ENCODE measurements at places on chromosomes 11 and 22.

- no peak for DNase-seq
These were observed 475 bp upstream of the AIP start for GRCh38 chr11:67482275-67482826.

- DNase-seq, result no peak
These were observed 5.8 kb upstream of the SLC43A3 start for GRCh38 chr11:57432714-57433163.

GRCh38 chr11:76772100-76772782 lies 10.9 kb upstream of the TSKU start:
- DNase-seq, result no peak

DNA sequence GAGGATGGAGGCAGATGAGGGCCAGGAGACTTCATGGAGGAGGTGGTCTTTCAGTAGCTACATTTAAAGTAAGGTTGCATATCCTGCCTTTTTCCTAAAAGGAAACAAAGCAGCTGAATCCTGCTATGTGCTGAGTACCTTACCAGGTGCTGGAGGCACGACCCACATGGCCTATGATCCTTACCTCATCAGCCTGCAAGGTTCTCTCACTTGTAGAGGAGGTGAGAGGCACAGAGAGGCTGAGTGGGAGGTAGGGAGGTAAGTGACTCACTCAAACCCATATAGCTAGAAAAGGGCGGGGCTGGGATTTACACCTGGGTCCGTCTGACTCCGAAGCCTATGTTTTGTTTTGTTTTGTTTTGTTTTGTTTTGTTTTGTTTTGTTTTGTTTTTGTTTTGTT lies 75.8 kb downstream of the BUD13 start:
- no peak for DNase-seq

DNA sequence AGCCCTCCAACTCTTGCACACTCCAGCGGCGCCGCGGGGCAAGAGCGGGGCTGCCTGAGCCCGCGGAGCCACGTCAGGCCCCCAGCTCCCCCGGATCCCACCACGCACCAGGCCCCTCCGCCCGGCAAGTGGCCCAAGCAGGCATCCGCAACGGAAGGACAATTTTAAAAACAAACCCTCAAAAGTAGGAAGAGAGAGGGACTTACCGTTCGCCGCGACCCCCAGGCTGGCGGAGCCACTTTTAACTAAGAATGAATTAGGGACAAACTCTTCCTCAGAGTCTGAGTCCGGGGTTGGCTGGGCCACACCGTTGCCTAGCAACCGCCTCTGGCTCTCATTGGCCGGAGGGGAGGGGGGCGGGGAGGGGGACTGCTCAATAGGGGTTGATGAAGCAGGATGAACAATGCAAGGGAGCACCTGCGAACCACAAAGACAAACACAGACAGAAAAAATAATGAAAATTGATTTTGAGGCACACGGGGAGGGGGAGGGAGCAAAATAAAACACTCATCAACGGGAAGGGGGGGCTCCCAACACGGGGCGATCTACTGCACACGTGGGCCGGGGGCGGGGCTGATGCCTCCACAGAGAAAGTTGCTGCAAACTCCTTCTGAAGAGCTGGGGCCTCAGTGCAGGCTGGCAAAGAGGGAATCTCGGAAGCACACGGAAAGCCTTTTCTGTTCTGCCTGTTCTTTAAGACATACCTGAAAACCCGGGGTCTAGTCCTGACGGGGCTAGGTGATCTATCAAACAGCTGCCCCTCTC lies 387.5 kb upstream of the NARS2 start:
- DNase-seq, result no peak

DNA sequence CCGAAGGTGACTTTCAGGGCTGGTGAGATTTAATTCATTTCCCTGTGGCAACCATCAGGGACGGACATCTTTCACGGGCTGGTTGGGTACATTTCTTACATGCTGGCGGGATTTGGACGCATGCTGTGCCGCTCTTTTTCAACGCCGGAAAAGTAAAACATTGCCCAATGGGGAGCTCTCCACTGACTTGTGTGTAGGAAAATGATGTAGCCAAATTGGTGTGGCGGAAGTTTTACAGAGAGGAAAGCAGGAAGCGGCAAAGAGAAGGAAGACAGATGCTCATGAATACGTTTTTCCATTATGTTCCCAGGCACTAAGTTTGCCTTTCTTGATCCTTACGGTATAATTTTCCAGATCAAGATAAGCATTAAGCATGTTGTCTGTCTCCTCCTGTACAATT lies 375.8 kb downstream of the NTM start:
- DNase-seq, result no peak

GRCh38 chr11:69449320-69450063 lies 32.0 kb upstream of the LINC01488 start:
- no peak for DNase-seq

DNA sequence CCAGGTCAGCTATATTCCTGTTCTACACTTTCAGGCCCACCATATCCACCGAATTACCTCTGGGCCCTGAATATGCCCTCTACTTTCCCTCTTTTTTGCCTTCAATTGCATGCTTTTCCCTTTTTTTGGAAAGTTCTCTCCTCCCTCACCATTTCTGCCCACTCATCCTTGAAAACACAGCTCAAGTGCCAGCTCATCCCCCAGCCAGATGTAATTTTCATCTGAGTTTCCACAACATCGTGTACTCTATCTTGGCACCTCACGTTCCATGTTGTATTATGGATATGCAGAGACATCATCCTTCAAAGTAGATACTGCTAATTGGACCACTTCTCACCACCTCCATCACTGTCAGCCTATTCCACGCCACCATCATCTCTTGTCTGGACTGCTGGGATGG lies 129.8 kb upstream of the HSD17B12 start:
- no peak for DNase-seq

DNA sequence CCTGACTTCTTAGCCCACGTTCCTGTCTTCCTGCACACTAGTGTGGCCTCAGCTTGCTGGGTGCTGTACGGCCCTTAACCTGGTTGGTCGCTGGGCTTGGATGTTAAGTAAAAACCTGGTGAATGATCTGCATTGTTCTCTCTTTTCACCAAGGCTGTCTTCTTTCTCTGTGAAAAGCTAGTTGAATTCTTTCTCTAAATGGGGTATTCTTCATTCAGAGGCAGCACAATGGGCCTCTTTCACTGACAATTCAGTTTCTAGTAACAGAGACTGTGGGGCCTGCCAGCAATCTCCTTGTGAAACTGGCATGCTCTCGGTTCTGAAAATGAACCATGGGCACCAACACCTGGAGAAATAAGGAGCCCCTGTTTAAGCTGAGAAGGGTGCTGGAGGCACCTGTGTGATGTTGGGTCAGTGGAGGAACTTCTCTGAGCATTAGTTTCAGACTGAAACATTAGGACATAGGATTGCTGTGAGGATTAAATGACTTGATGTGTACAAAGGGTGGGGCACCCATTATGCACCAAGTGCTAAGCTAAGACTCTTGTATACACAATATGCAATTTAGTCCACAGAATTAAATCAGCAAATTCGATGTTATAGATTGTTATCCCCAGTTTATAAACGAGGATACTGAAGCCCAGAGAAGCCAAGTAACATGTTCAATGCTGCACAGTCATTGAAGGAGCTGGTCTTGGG lies 33.1 kb upstream of the ELF5 start:
- DNase-seq, result no peak

DNA sequence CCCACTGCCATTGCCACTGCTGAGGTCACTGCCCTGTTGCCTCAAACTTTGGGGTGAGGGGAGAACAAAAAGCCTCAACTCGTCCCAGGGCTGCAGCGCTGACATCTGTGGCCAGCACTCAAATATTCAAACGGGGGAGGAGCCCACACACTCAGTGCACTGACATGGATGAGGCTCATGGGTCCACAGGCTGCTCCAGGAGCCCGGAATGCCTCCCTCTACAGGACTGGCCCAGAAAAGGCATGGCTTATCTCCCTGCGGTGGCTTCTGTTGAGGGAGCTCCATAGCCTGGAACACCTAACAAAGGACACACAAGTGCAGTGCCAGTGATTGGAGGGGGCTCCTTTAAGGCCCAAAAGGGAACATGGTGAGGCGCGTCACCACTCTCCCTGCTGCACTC lies 341.1 kb upstream of the LUZP2 start:
- DNase-seq, result no peak

- no peak for DNase-seq
These were observed 18.8 kb downstream of the P2RY2 start for GRCh38 chr11:73236854-73237253.

DNA sequence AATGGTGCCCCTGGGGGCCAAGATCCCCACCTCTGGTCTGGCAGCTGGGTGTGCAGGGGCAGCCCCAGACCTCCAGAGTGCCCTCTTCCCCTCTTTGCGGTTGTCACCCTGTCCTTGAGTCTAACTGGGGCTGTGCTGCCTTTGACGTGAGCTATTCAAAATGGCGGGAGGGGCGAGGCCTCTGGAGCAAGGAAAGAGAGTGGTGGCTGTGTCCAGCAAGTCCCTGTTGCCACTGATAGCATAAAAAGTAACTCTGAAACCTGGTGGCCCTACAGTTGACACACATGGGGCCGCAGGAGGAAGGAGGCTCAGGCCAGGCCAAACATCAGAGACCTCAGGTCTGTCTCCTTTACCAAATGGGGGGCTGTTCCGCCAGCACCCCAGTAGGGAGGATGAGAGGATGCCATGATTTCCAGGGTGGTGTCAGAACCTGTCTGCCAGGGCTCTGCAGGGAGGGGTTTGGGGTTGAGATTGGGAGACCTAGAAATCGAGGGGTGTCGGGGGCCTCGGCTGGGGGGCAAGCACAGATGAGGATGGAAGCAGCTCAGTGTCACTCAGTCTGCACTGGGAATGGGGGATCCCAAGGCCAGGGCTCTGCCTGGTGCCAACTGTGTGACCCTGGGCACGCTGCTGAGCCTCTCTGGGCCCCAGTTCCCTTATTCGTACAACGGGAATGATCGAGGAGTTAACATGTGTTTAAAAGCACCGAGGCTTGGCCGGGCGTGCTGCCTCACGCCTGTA lies 49.2 kb upstream of the KCNQ1OT1 start:
- DNase-seq, result no peak

- no peak for DNase-seq
These were observed 37.8 kb upstream of the TH start for GRCh38 chr11:2209370-2209801.

- DNase-seq, result no peak
These were observed 762 bp downstream of the ANKRD13D start for GRCh38 chr11:67289651-67290479.

GRCh38 chr11:64624883-64625481 lies 34.0 kb downstream of the SLC22A12 start:
- no peak for DNase-seq

- no peak for DNase-seq
These were observed 24.3 kb downstream of the AMOTL1 start for GRCh38 chr11:94792451-94792850.

GRCh38 chr11:11841116-11841722 lies 553 bp upstream of the USP47 start:
- no peak for DNase-seq

DNA sequence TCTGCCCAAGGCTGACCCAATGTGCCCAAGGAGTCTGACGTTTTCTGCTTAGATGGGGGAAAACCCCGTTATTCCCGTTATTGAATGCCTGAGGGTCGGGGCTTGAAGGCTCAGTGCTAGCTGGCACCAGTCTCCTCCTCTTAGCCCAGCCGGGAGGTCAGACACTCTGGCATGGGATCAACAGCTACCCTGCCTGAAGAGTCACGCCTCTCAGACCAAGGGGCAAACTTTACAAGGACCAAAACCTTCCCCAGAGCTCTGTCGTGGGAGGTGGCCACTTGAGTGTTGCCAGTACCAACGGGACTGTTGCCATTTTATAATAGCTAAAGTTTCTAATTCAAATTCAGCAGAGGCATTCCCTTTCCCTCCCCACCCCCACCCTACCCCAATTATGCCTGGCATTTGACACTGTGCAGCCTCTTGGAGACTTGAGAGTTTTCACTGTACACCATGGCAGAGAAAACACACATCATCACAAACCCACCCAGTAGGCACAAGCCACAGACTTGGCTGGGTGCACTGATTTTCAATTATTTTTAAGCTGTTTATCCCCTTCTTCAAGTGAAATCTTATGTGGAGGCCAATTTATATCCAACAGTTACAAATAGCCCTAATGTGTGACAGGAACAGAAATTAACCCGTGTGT lies 137.5 kb upstream of the SYT13 start:
- DNase-seq, result no peak

DNA sequence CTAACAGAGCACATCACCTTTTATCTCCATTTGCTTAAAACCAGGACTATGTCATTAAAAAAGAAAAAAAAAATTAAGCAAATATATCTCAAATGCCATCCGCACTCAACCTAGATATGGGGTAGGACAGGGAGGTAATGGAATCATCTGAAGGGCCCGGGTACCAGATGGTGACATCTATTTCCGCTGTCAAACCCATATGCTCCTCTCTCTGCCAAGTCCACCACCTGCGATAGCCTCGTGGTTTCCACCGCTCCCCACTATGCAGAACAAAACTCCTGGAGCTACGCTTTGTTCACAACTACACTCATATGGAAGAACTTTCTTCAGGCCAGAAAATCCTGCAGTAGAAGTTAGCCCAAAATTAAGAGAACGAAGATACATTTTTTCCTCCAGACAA lies 31.4 kb downstream of the FEZ1 start:
- DNase-seq, result no peak

- no peak for DNase-seq
These were observed 25.4 kb upstream of the SORL1 start for GRCh38 chr11:121426476-121427399.

GRCh38 chr22:35687461-35687860 lies 30.2 kb upstream of the APOL5 start:
- no peak for DNase-seq

- no peak for DNase-seq
These were observed 156.2 kb downstream of the MAML2 start for GRCh38 chr11:96186806-96187205.

DNA sequence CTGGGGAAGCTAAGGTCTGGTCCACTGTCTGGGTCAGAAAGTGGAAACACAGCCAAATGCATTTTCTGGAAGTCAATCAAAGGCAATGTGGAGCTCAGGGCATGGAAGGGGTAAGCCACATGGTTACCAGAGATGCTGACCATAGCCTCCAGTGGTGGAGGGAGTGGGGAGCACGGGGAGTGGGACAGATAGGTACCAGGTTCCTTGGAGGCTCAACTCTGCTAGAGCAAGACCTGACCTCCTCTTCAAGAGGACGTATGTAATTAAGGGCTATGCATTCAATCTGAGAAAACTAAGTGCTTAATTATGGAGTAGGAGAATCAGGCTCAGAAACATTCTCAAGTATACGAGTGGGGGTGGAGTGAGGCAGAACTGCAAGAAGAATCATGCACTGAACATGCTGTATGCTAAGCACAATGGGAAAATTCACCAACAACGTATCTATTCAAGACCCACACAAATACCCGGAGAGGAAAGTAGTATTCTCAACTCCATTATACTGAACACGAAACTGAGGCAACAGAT lies 65.2 kb upstream of the PHOX2A start:
- no peak for DNase-seq
